GM23248 (cell line): ENCODE measurements at places on chromosomes 4 and X.

DNA sequence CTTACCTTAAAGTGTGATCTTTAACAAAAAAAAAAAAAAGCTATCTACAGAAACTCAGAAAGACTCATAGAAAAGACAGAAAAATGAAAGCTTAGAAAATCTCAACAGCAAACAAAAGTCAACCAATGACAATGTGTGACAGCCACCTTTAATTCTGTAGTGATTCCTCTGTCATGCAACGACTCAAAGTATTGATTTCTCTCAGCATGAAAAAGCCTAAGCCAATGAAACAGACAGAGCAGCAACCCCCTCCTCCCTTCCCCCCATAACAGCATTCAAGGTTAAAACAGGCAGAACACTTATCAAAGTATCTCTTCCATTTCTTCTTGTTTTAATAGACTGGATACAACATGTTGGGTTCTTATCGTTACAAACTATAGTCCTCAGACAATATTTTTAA is 112.5 kb downstream of the MAB21L2 start:
- DNase-seq, result no peak

GRCh38 chr4:113040793-113041192 is 8.7 kb upstream of the ANK2 start:
- DNase-seq, result no peak

DNA sequence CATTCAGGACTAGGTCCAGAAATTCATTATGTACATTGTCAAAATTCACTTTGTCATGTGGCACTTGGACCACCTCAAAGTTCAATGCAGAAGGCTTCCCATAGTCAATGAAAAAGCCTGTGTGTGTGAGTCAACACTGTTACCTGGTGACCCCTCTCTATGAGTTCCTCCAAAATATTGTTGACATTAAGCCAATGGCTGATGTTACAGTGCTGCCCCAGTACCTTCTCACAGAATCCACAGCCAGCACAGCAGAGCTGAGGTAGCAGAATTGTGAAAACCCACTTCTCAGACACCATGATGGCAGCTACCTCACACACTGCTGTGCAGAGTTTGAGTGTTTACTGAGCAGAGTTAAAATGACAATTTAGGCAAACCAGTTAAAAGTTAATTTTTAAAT is 22.4 kb upstream of the UGT2B4 start:
- DNase-seq, result no peak

- DNase-seq, result no peak
These were observed 12.2 kb upstream of the NUDT9 start for GRCh38 chr4:87410157-87410556.

DNA sequence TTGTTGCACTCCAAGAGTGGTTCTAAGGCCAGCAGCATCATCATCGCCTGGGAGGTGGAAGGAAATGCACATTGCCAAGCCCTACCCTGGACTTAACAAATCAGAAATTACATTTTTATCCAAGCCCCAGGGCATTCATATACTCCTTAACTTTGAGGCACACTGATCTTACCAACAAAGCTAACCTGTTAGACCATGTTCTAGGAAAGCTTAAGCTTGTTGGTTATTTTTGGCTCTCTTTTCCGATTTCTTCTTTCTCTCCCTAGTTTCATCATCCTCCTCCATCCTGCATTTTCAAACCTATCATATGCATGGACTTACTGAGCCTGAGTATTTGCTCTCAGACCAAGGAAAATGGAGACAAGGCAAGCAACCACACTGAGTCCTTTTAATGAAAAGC is 133.4 kb downstream of the OPHN1 start:
- DNase-seq, result no peak

DNA sequence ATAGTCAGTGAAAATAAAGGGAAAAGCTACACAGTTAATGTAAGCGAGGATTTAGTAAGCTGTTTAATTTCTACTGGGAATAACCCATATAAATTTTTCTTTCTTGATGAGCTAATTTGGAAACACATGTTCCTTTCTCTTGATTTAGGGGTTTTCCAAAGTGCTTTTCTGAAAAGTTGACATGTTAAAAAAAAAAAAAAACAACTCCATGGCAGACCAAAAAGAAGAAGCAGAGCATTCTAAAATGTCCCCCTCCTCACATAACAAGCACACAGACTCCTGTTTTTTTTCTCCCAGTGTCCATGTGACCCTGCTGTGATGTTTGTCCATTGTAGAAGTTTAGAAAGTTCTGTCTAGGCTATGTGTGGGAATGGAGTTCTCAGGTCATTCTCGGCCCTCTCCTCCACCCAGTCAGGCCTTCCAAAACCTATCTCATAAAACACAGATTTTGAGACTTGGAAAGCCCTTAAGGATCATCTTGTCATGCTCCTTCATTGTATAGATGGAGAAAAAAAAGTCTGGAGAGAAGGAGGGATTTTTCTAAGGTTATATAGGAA is 792 bp downstream of the CLIC2 start:
- no peak for DNase-seq

- DNase-seq, result peak; percentile 94
These were observed 68.6 kb downstream of the NOCT start for GRCh38 chr4:139083956-139084803.

DNA sequence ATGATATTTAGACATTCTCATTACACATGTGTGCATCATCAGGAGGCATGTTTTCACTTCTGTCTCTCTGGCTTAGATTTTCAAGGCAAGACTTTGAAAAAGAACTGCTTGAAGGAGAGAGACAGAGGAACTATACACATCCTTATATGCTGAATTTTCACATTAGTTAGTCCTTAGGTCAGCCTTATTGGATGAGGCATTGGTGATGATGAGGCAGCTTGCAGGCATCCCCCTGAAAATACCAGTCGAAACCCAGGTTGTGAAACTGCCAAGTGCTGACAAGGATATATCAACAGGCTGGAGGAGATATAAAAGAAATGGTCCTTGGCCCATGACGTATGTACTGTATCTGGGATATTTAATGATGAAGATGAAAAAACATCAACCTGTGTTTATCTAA is 297.2 kb upstream of the AADAT start:
- DNase-seq, result peak; percentile 71

DNA sequence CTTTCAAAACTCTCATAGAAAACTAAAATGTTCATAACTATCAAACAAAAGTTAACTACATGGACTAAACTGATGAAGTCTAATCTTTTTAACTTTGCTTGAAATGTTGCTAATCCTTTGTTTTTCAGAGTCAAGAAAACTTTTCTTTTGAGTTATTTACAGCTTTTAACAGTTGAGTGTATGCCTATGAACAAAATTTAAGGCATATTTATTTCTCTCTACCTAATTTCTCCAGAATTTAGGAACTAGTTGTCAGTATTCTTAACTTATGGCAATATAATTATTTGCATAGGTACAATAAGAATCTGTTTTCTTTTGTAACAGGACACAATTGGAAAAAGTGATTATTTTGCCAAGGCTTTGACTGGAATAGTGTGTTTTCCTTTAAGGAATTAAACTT is 23.8 kb downstream of the TENM3 start:
- no peak for DNase-seq

GRCh38 chr4:124768596-124769365 is 56.2 kb upstream of the ANKRD50 start:
- peak; percentile 49 for DNase-seq

- peak; percentile 21 for DNase-seq
These were observed 9.5 kb downstream of the FRG2 start for GRCh38 chr4:190017357-190018200.

GRCh38 chr4:109978704-109979454 is 66.2 kb downstream of the EGF start:
- DNase-seq, result no peak
